ENCODE measurements at places on chromosomes 11 and 22.

- no peak for DNase-seq
Measured at GRCh38 chr11:6862961-6863360, at the start of gene OR10A2. OR10A2 (plus strand) TSS chr11:6863057; CDS start chr11:6869755, 6,698 bp downstream.

- no peak for DNase-seq
Measured at GRCh38 chr22:44759001-44759400, 6.6 kb downstream of the ARHGAP8 start.

GRCh38 chr22:17787241-17787640, 13.0 kb upstream of the BID start:
- DNase-seq = no peak

GRCh38 chr11:44221992-44222391, 87.9 kb downstream of the ALX4 start:
- DNase-seq = no peak

- DNase-seq = no peak
Measured at GRCh38 chr11:114265122-114265878, 30.9 kb upstream of the NNMT start.

GRCh38 chr11:60875366-60876167, 8.2 kb downstream of the ZP1 start:
- DNase-seq = no peak

DNA sequence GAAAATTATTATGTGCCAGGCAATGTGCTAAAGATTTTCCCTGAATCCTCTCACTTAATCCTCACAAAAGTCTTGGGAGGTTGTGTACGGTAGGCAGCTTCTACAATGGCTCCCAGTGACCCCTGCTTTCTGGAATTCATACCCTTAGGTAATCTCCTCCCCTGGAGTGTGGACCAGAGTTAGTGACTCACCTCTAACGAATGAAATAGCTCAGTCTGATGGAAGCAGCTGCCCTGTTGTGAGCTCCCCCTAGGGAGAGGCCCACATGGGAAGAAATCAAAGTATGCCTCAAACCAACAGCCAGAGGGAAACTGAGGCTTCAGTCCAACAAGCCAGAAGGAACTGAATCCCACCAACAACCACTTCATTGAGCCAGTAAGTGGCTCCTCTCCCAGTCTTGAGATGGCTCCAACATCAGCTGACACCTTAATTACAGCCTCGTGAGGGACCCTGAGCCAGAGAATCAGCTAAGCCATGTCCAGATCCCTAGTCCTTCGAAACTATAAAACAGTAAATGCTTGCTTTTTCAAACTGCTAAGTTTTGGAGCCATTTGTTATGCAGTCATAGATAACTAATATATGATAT, 98.9 kb upstream of the ISX start:
- DNase-seq = no peak

DNA sequence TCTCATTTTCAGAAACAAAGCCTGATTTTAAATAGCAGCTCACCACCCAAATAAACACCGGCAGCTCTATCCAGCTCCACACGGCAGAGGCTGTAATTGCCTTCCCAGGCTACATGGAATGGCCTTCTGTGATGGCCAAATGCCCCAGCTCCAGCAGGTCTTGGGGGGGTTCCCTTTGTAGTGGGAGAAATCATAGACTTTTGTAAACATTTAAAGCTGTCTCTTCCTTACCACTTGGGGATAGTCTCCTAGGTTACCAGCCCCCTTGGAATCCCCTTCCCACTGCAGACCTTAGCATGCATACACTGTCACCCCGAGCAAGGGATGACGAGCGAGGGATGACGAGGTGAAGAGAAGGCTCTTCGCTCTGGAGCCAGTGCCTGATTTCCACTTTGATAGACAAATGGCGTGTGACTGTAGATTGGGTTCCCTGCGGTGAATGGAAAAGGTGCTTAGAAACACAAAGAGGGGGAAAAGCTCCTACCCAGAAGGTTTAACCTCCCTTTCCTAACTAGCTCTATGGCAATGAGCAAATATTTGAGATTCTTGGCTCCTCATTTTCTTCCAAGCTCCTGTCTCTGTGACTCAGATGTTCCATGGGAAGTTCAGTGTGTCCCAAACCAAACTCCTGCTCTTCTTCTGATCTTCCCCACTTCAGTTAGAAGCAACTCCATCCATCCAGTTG, 108.0 kb upstream of the CADM1 start:
- no peak for DNase-seq

DNA sequence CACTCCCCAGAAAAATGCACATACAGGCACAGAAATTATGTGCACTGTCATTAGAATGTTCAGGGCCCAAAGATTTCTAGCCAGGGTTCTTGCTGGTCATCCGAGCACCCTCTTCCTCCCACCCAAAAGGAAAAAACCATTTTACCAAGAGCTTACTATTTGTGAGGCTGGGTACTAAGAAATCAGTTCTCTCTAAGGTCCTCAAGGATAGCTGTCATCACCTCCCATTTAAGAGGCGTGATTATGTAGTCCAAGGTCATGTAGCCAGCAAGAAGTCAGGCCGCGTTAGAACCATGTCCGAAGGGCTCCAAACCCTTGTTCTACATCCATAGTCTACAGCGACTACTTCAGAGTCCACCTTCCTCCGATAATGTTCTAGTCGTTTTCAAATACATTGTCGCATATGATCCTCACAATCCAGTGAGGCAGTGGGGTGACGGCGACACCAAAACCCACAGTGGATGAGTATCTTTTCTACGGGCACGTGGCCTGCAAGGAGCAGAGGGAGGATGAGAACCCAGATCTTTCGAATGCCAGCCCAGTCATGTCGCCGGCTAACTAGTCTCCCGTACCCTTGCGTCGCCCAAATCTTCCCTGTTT, 634 bp downstream of the TIMM8B start:
- DNase-seq = no peak

DNA sequence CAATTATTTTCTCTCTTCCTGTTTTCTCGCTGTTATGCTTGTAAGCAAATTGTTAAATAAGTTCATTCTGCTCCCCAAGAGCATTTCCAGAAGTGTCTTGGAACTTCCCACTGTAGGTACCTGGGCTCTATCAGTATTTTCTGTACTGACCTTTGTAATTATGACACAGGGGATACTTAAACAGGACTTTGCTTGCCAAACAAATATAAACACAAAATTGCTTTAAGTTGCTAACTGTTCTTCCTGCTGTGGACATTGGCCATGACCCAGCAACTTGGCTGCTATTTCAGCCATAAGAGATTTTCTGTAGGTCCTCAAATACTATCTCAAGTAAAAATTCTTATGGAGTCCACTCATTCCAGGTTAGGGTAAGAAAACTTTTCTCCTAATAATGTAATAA, 30.1 kb downstream of the SYT9 start:
- DNase-seq = no peak

- DNase-seq = no peak
Measured at GRCh38 chr11:66454247-66454646, 12.5 kb upstream of the PELI3 start.

DNA sequence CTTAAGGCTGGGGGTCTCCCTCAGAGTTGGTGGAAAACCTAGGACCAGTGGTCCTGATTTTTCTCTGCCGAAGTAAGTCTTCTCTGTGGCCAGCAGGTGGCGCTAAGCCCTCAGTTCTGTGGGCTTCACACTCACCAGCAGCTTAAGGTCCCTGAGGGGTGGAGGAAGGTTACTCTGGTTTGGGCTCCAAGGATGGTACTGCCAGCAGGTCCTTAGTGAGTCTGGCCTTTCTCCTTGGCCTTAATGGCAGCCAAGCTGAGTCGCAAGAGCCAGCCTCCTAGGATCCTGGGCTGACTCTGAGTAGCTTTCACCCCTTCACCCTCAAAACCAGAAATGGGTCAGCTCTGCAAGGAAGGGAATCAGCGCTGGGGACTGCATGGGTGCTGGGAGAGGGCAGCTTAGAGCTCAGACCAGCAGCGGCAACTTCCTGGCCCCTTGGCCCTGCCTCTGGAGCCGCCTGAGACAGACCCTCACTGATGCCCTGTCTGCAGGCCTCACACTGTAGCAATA, 4.4 kb downstream of the KCNJ11 start:
- peak; percentile 76 for DNase-seq

- no peak for DNase-seq
Measured at GRCh38 chr11:32843544-32843943, 13.8 kb downstream of the PRRG4 start.

GRCh38 chr11:95088946-95089619, 563 bp upstream of the ENDOD1 start:
- no peak for DNase-seq

DNA sequence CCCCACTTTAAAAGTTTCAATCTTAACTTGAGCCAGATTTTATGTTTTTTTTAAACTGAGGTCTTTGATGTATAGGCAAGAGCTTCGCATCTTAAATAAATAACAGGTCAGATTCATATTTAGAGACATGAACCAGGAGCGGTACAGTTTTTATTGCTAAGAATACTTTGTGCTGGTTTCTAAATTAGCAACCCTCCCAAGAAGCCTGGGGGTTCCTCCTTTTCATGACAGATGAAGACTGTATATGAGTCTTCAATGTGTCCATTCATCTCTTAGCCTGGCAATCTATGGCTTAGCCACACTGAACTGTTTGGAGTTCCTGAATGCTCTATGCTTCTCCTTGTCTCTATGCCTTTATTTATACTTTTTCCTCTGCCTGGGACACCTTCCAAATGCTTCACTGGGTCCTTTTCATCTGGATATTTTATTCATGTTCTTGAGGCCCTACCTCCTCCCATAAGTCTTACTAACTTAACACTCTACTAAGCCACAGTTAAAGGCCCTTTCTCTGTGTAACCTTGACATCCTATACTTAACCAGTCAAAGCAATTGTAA, 338.6 kb downstream of the INSC start:
- DNase-seq = no peak

DNA sequence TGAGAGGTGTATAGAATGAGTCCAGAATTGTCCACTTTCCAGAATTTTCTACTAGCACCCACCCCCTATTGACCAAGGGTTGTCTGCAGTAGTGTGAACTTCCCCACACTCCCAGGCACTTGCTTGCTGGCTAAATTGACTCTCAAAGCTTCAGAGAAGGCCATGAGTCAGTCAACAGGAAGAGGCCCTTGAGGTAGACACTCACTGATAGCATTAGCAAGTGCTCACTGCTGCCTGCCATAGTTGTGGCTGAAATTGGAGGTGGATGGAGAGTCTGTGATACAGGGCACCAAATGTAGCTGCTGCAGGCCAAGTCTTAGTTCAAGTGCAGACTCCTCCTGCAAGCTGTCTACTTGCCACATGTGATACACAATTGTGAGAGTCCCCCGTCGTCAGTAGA, 156.8 kb downstream of the SPON1 start:
- DNase-seq = no peak
